Caco-2 (cell line): ENCODE measurements at places on chromosomes 4 and X.

GRCh38 chr4:80104927-80105326, 31.9 kb upstream of the ANTXR2 start:
- no peak for DNase-seq

GRCh38 chrX:154595559-154596249, 10.8 kb downstream of the CTAG1A start:
- no peak for DNase-seq

DNA sequence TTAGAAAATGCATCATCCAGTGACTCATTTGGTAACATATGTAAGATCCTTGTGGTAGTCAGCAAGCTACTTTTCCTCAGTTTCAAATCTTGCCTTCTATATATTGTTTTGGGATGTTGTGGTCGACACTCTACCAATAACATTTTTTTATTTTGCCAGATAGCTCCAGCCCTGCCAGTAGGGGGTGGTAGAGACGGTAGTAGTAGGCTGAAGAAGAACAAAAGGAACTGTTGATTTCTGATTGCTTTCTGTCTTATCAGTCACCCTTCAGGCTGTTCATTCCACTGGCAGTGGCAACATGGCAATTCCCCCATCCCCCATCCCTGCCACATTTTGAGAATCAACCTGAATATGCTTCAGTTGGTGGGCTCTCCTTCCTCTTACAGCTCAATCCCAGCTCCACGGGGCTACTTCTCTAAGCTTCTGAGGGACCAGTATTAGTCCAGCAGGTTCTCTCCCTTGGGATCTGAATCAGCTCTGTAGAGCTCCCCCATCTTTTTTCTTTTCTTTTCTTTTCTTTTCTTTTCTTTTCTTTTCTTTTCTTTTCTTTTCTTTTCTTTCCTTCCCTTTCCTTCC, 171.5 kb upstream of the VEGFC start:
- peak; percentile 21 for DNase-seq

DNA sequence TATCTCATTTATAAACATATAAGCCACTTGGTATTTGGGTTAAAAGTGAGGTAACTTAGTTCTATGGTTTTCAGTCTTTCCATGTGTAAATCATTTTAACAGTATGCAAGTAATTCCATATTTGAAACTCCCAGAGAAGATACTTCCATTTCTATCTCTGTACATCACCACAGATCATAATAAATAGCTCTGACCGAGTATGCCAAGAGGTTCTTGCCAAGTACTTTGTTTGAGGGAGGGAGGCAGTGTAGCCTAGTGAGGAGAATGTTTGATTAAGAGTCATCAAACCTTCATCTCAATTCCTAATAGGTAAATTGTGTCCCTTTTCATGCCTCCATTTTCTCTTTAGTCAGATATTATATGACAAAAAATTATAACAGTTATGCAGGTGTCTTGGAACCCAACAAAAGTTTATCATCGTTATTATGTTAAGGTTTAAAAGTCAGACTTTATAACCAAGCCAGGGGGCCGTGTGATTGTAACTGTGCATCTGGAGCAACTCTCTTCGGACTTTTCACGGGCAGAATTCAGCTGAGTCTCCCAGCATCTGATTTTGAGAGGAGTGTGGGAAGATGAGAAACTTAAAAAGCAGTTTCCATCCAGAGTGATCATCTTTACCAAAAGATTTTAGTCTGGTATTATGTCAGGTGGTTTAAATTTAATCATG, 123.8 kb downstream of the ANK2 start:
- DNase-seq = no peak

GRCh38 chr4:174037631-174038030, 245.8 kb downstream of the FBXO8 start:
- peak; percentile 60 for DNase-seq
